ENCODE measurements at places on chromosomes 6 and 20. TPM values are rescaled to one million over a fixed set of nuclear protein-coding genes. Genes with fewer than 3 reads are reported as not detected.

Gene BPI
- polyA plus RNA-seq: 1.2 TPM

Gene GTSF1L
- polyA plus RNA-seq: not detected

Gene TLDC2
- 2.7 TPM for polyA plus RNA-seq

Gene LY6G5B
- polyA plus RNA-seq: 19.0 TPM

Gene CNBD2
- polyA plus RNA-seq: 1.0 TPM

Gene FOXF2
- polyA plus RNA-seq: 0.34 TPM

Gene ARMH2
- not detected for polyA plus RNA-seq

Gene DEF6
- 5.7 TPM for polyA plus RNA-seq

Gene GATA5
- polyA plus RNA-seq: 7.5 TPM

Gene GSTA2
- 0.34 TPM for polyA plus RNA-seq

DNA sequence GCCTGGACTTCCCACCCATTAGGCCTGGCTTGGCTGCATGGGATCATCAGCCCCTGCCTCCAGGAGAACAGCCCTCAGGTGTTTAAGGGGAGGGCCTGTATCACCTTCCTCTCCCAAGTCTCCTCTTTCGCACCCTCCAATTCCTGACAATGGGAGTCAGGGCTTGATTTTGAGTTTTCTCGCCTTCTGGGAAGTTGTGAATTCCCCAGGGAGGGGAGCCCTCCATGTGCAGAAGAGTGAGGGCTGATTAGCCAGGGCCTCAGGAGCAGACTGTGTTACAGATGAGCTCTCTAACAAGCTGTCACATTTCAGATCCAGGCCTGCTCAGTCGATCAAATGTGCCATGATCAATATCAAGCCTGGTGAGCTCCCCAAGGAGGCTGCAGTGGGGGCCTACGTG, 42.4 kb downstream of the CNBD2 start:
- DNase-seq: no peak

DNA sequence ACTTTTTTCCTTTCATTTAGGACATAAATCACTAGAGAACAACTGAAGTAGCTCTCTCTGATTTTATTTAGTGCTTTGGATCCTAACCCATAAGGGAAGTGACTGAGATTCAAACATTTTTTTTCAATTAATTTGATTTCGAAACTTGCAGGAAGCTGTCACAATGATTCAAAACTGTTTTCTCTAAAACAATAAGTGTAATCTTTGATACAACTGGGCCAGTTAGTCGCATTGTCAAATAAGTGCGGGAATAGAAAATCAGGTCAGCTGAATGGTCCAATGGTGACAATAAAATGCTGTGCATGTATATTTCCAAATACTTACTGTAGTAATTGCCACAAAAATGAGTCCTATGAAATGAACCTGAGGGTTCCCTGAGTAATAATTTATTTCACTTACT, 930.8 kb downstream of the TFAP2A start:
- no peak for DNase-seq

- DNase-seq: no peak
These were observed 38.5 kb upstream of the PTPRK start for GRCh38 chr6:128558924-128559323.

GRCh38 chr20:22836877-22837276, 198.2 kb upstream of the SSTR4 start:
- DNase-seq: no peak

GRCh38 chr20:2217857-2218539, 77.8 kb upstream of the TGM3 start:
- DNase-seq: no peak

GRCh38 chr6:27630727-27631608, 158.1 kb upstream of the ZNF184 start:
- peak; percentile 44 for DNase-seq

DNA sequence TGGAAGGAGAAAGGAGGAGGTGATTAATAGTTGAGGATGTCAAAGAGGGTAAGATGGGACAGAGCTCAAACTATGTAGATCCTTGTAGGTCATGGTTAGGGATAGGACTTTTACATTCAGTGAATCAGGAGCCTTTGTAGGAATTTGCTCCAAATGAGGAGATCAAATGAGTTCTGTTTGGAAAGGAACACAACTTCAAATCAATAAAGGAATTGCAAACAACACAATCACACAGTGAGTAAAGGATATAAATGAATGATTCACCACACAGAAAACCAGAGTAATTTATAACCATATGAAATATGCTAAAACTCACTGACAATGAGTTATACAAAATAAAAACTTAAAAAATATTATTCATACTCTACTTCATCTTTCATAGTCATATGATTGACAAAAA, 480.8 kb upstream of the EPHA7 start:
- no peak for DNase-seq

DNA sequence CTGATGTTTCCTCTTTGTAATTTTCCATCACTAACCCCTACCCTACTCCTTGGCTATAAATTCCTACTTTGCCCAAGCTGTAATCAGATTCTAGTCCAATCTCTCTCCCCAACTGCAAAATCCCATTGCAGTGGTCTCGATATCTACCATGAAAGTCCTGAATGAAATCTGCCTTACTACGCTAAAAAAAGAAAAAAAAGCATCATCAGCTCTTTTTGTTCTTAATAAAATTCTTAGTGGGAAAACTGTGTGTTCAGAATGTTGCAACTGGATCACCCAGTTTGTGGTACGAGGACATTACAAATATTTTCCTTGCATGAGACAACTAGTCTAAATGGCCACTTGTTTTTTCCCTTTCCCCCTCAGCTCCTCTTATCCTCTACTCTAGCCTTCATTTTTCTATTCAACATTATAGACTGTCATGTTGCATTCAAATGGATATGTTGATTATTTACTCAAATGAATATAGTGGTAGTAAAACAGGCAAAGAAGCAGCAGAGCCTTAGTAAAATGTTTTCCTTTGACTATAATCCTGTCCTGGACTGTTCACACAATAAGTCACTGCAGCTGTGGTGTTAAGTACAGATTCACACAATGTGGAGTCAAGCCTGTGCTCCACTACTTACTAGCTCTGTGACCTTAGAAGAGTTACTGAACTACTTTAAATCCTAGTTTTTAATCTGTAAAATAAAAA, 527.1 kb upstream of the MARCKS start:
- no peak for DNase-seq

- no peak for DNase-seq
These were observed 451.7 kb upstream of the MARCKS start for GRCh38 chr6:113405326-113406047.

- DNase-seq: no peak
These were observed 37.8 kb upstream of the RNF144B start for GRCh38 chr6:18349386-18349785.

DNA sequence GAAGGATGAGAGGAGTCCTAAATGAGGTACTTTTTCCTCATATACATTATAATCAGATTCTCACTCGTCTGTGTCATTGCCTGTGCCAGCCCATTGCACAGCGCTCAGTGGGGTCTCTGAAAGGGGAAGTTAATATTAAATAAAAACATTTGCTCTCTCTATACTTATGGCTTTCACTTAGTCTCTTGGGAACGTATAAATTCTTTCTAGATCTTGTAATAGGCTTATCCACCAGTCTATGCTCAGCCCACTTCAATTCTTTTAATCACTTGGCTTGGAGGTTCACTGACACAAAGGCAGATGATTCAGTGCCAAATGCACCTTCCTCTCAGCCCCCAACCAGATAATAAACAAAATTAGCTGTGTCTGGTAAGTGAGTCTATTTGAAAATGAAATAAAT, 164.3 kb upstream of the OGFRL1 start:
- DNase-seq: no peak

- no peak for DNase-seq
These were observed 17.3 kb downstream of the GABRR2 start for GRCh38 chr6:89297695-89298351.

DNA sequence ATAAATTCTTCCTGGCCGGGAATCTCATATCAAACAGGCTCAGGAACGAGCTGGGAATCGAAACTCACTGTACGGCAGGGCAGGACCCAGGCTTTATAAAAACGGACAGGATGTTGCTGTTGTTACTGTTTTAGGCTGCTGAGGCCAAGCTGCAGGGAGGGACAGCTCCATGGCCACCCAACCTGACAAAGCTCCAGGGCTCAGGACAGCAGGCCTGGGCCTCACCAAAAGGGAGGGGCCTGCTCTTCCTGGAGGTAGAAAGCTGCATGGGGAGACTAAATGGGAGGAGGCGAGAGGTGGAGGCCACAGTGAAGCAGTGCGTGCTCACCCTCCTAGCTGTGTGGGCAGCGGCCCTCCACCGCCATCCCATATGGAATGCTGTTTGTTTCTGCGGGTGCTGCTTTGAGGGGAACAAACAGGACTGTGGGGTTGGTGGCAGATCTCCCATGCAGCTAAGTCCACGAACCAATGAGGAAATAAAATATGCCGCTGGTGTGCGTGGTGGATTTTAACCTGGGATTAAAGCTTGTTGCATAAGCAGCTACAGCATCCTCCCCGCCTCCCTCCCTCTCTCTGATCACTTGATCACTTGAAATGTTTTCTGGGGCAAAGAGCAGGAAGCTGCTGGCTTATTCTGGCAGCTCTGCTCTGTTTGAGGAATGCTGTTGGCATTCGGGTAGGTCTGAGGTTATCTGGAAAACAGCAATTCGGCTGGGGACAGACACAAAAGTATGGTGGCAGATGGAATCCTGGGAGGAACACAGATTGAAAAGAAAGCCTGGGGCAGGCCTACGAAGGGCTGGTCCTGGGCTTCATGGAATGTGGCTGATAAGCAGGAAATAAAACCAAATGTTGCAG, 2.4 kb upstream of the ZMYND8 start:
- DNase-seq: peak; percentile 84

DNA sequence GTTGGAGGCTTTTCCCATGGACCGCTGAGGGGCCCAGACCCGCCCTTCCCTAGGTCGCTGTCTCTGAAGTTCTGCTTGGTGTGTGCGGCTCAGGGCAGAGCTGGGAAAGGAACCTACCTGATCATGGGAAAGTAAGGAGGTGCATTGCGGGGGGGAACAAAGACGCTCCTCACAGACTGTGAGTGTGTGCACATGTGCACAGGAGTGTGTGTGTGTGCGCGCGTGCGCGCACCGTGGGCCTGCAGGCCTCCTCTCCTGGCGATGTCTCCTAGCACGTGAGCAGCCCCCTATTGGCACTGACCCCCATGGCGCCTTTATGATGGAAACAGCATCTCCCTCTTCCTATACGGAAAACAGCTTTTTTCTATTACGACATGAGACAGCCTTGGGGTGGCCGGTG, 224.1 kb downstream of the TAF4 start:
- no peak for DNase-seq

- no peak for DNase-seq
These were observed 130.5 kb upstream of the EPHA7 start for GRCh38 chr6:93549868-93550267.

DNA sequence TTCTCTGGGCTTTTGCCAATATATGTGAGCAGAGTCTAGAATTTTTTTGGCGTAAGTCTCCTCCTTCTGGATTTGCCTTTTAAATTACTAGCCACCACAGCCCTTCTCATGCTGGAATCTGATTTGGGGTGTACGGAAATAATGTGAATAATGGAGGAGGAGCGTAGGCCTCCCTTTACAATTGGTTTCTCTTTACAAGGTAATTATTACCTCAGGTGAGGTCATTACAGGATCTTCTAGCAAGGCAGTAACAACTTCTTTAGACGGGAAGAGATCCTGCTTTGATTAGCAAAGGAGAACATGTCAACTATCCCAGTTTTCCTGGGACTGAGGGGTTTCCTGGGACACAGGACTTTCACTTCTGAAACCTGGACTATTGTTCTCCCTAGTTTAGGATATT, 8.9 kb downstream of the RWDD2A start:
- no peak for DNase-seq

DNA sequence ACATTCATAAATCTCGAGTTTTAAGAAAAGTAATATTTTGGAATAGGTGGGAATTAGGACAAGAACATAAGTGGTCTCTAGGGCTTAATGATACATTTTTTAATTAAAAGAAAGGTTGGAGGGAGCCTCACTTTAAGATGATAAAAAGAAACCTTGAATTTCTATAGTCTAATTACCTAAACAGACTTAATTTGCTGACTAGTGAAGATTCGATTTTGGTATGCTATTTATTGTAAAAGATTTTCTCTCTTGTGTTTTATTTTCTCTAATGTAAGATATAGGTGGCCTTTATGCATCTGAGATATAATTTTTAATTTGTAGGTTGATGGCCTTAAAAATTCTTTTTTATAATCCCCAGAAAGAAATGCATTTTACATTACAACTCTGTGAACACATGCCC, 239.1 kb downstream of the COL12A1 start:
- no peak for DNase-seq

DNA sequence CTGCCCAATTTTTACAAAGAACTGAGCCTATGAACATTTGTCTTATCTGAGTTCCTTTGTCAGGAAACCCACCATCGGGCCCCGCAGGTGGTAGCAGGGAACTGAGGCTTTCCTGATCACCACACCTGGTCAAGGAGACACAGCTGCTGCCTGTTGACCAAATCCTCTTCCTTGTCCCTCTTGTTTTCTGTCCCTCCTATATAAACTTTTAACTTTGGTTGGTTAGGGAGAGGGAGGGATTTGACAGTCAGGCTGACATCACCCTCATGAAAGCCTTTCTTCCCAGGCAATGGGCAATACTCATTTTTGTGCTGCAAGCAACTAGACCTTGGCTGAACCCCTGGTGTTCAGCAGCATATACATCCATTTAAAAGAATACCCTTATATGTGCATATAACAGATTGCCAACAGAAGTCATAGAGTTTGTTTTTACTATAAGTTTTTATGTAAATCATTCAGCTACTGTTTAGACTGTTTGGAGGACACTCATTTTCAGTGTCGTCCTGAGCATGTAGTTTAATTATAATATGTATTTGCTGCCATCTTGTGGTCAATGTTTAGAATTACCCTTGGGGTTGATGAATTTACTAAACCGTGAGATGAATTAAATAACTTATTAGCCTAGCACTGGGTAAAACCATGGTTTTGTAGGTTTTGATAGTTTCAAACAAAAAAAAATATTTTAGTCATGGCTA, 17.0 kb downstream of the CRISP1 start:
- DNase-seq: peak; percentile 34

DNA sequence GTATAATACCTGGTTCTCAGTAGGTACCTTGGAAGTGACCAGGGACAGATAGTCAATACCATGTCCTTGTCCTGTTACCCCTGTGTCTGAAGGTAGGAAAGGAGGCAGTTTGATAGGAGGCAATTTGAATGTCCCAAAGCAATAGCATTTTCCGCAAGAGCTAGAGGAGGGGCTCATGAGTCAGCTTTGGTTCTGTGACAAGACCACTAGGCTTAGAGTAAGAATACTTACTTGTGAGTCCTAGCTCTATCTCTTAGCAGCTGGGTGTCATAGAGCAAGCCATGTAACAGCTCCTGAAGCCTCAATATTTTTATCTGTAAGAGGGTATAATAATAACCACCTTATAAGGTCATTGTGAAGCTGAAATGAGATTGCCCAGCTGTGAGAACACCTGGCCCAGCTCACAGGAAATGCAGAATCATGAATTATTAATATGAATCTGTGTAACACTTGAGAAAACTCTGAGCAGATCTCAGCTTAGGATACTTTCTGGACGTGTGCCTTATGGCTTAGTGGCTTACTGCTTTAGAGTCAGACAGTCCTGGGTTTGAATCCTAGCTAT, 58.6 kb downstream of the DAAM2 start:
- no peak for DNase-seq

DNA sequence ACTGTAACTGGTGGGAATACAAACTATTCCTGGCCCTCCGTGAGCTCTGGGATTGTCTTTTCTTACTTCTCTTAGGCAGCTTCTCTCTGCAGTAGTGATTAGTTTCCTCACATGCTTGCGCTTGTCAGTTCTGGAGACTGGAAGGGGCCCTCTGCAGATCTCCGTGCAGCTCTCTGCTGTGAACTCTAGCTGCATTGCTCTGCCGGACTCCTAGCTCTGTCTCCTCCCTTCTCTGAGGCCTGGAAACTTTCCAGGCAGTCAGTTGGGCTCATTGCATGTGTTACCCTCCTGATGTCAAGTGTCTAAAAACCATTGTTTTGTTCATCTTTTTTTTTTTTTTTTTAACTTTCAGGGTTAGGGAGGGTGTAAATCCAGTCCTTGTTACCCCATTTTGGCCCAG, 102.3 kb downstream of the CTNNBL1 start:
- no peak for DNase-seq
